ENCODE measurements at places on chromosomes 16 and 17.

- no peak for DNase-seq
These were observed 9.9 kb upstream of the FDXR start for GRCh38 chr17:74882517-74883240.

GRCh38 chr17:76475302-76475701, 7.9 kb downstream of the AANAT start:
- no peak for DNase-seq

- peak; percentile 59 for DNase-seq
These were observed 256.2 kb downstream of the FOXL1 start for GRCh38 chr16:86834451-86835035.

- DNase-seq: no peak
These were observed 147.4 kb downstream of the SEC14L1 start for GRCh38 chr17:77288115-77288619.

- no peak for DNase-seq
These were observed 162.7 kb downstream of the SPECC1 start for GRCh38 chr17:20171741-20172365.

- DNase-seq: no peak
These were observed 16.2 kb upstream of the SEZ6 start for GRCh38 chr17:29022074-29022473.

DNA sequence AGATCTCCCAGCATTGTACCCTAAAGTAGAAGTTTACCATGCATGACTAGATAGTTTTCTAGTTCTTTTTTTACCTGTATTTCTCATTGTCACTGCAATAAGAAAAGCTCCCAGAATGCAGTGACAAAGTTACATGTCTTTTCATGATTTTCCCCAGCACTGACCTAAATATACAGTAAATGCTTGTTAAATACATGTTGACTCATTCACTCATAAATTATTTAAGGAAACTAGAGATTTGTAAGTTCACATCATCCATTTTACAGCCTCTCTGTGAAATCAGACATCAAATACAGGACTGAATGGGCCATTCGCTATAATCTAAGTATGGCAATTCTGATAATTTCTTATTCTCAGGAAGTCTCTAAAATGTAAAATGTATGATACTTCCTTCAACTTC, 258.9 kb upstream of the AXIN2 start:
- no peak for DNase-seq

DNA sequence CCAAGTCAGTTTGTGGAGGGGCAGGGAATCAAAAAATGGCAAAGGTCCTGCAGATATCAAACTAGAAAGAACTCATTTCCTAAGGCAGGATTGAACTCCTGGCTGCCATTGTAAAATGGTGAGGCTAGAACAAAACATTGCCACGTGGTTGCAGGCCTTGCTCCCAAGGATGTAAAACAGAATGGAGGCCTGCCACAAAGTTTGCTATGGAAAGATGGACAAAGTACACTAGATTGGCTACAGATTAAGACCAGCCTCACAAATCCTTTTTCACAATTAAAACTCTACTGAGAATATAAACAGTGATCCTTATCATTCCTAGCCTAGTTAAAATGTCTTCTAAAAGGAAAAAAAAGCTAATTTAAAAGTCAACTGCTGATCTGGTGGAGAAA, 30.9 kb downstream of the PHKB start:
- DNase-seq: no peak

DNA sequence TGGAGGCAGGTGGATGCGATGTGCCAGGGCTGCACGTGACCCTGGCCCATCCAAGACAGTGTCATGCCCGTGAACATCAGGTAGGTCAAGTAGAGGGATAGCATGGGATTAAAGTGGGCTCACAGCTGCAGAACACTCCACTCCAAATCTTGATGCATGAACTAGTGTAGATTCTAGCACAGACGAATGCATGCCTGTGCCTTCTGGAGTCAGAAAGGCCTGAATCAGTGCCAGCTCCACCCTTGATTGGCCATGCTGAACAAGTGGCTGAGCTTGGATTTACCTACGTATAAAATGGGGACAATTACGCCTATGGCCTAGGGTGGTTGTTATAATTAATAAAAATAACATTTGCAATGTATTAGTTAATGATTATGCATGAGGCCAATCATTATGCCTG, 10.6 kb downstream of the IRX3 start:
- DNase-seq: no peak

DNA sequence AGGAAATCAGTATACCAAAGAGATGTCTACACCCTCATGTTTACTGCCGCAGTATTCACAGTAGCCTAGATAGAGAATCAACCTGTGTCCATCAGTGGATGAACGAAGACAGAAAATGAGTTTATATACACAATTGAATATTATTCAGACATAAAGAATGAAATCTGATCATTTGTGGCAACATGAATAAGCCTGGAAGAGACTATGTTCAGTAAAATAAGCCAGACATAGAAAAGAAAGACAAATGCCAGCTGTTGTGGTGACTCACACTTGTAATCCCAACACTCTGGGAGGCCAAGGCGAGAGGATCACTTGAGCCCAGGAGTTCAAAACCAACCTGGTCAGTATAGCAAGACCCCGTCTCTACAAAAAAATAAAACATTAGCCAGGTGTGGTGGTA, 16.1 kb downstream of the NUDT16L1 start:
- DNase-seq: no peak

DNA sequence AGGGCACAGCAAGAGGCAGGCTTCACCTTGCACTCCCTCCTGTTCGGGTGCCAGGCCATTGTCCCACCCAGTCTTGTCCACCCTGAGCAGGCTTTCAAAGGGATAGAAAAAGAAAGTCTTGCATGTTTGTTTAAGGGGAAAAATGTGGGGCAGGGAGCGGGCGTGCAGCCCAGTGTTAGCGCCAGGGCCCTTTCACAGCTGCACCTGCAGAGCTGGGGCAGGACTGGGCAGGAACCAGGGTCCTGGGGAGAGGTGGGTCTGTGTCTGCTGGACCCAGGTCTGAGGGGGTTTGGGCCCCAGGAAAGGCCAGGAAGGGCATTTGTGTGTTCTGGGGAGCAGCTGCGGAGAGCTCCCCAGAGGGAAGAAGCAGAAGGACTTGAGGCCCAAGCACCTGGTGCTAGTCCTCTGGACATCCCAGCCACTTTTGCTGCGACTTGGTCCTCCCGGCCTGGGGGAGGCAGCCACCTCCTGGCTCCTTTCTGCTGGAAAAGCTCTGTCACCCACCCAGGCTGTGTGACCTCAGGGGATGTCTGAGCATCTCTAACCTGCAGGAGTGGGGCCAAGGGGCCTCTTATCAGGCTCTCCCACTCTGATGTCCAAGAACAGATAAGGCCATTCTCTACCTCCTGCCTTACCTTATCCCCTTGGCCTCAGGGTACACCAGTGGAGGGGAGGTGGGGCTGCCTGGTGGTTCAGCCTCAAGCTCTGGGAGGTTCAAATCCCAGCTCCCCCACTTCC, 44.7 kb downstream of the PSME3IP1 start:
- DNase-seq: no peak

- DNase-seq: peak; percentile 89
These were observed 16.8 kb downstream of the MARCHF10 start for GRCh38 chr17:62791235-62791734.

- no peak for DNase-seq
These were observed 257.6 kb upstream of the SDK2 start for GRCh38 chr17:73901661-73902415.

- no peak for DNase-seq
These were observed 2.6 kb downstream of the CACNA1G start for GRCh38 chr17:50563092-50563511.

DNA sequence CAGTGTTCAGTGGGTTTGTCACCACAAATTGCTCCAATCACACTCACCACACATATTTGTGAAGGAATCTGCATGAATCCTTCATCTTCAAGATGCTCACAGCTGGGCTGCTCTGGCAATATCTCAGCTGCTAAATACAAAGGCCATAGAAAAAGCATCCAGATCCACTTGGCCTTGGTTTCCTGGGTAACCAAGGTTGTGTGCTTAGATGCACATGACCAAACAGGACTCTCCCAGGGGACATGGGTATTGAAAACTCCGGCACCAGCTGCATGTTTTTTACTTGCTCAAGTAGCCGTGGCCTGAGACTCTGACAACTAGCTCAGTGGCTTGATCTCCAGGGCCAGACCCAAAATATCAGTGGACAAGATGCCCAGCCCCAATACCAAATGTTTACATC, 131.3 kb downstream of the CBLN1 start:
- DNase-seq: no peak

- peak; percentile 35 for DNase-seq
These were observed 641 bp upstream of the CBX2 start for GRCh38 chr17:79777120-79777893.
